ENCODE measurements at places on chromosomes 12 and 14. TPM values are rescaled to one million over a fixed set of nuclear protein-coding genes. Genes with fewer than 3 reads are reported as not detected.

- no peak for DNase-seq
Measured at GRCh38 chr14:64950889-64951288, 8.3 kb upstream of the GPX2 start.

CHGA gene
- 54.3 TPM for total RNA-seq

- no peak for DNase-seq
Measured at GRCh38 chr14:22557846-22558220, 31.2 kb downstream of the DAD1 start.

- DNase-seq, result no peak
Measured at GRCh38 chr12:95804291-95804690, 13.7 kb upstream of the NTN4 start.

GRCh38 chr12:120209851-120210250 is 8.9 kb upstream of the RPLP0 start:
- no peak for DNase-seq

DNA sequence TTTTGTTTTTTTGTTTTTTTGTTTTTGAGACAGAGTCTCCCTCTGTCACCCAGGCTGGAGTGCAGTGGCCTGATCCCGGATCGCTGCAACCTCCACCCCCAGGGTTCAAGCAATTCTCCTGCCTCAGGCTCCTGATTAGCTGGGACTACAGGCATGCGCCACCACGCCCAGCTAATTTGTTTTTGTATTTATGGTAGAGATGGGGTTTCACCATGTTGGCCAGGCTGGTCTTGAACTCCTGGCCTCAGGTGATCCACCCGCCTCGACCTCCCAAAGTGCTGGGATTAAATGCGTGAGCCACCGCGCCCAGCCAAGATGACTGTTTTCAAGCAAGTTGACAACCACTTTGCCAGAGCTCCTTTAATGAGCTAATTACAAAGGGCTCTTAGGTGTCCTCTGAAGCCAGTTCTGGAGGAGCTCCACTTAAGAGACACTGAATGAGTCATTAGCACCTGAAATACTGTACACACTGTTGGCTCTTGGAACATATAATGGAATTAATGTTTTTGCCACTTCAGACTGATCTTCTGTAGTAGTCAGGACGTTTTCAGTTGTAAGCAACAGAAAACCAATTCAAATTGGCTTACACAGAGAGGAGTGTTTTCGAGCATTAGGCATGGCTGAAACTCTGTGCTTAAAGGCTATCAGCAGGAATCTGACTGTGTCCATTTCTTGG is 55.4 kb upstream of the MED13L start:
- DNase-seq, result no peak

MAP1LC3B2 gene
- total RNA-seq, result 0.54 TPM

IRAK3 gene
- 7.7 TPM for total RNA-seq

GRIP1 gene
- total RNA-seq, result 2.3 TPM

ACOT2 gene
- 310 TPM for total RNA-seq

DNA sequence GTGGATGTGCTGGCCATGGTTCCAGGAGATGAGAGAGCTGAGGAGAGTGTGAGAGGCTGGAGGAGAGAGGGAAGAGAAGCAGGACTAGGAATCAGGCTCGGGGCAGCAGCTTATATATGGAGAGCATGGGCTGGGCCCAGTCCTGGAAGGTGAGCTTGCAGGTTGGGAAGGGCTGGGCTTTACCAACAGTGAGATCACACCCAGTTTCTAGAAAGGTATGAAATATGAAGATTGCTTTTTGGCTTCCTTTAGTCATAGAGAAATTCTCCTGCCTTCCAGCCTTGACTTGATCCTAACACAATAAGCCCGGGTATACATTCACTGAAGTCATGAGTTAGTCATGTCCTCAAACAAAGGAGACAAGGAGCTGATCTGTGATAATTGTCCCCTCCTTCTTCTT is at the start of gene KRT6A:
Gene KRT6A, minus strand, starts transcription at position 86 of the 400 bp plus-strand sequence. Its CDS starts 69 bp downstream, at position 17.
- no peak for DNase-seq

GRCh38 chr14:61188978-61189808 is 91.9 kb downstream of the TMEM30B start:
- peak; percentile 69 for DNase-seq

DNA sequence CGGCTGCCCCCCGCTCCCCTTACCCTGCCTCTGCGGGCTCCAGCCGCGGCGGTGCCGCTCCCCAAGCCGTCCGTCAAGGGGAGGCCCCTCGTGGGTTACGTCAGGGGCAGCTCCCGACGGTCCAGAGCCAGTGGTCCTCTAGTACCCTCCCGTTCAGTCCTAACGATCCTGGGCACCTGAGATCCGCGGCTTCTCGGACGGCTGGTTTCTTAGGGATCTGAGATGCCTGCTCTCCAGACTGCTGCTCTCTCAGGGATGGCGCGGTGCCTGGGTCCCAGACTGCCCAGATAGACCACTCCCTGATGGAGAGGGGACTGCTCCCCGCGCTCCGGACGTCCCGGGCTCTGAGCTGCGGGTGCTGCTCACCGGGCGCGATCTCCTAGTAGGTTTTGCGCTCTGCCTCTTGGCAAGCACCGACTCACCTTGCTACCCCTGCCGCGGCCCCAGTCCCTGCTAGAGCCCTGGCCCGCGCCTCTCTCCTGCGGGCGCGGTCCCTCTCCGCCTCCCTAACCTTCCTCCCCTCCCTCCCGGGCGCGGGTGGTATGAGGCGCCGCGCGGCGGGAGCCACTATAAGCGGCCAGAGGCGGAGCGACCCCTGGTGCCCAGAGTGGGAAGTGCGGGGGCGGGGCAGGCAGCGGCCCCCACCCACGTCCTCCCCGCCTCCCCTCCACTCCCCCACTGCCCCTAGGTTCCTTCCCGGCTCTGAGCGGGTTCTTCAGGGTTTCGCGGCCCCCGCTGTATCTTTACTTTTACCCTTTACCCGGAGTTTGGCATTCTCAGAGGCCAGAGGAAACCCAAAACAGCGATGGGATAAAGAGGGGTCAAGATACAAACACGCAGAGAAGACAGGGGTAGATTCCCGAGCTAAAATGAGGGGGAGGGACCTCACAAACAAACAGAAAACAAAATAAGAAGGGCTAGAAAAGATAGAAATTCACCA is at the start of gene C1QL4:
Gene C1QL4, minus strand, starts transcription at position 544 of the 940 bp plus-strand sequence. CDS start 711 bp downstream, outside the sequence.
- peak; percentile 78 for DNase-seq

GRCh38 chr14:76694106-76694505 is 67.2 kb upstream of the VASH1 start:
- DNase-seq, result no peak

ETFBKMT gene
- total RNA-seq, result 6.8 TPM

RAD51B gene
- total RNA-seq, result 7.4 TPM

GRCh38 chr14:45868863-45869262 is 615.9 kb upstream of the MIS18BP1 start:
- no peak for DNase-seq

GRCh38 chr12:77947746-77948145 is 117.1 kb downstream of the NAV3 start:
- no peak for DNase-seq

DNA sequence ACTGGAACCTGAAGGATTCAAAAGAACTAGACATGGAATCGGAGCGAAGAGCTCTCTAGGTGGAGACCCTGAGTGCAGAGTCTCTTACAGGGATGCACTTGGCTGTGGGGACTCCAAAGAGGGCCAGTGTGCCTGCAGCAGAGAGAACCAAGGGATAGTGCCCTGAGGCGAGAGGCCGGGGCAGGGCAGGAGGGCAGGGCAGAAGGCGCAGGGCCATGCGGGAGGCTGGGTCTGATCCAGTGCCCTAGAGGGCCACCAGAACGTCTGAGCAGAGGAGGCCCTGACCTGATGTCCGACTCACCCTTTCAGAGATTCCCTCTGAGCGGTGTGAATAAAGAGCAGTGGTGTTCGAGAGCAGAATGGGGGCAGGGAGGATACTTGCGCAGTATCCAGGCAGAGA is 205.4 kb upstream of the FKBP4 start:
- no peak for DNase-seq

RPGRIP1 gene
- total RNA-seq, result 1.1 TPM

- DNase-seq, result peak; percentile 47
Measured at GRCh38 chr14:77151245-77151644, 9.7 kb upstream of the ZDHHC22 start.

- no peak for DNase-seq
Measured at GRCh38 chr12:105221583-105222283, 14.2 kb downstream of the APPL2 start.

DNA sequence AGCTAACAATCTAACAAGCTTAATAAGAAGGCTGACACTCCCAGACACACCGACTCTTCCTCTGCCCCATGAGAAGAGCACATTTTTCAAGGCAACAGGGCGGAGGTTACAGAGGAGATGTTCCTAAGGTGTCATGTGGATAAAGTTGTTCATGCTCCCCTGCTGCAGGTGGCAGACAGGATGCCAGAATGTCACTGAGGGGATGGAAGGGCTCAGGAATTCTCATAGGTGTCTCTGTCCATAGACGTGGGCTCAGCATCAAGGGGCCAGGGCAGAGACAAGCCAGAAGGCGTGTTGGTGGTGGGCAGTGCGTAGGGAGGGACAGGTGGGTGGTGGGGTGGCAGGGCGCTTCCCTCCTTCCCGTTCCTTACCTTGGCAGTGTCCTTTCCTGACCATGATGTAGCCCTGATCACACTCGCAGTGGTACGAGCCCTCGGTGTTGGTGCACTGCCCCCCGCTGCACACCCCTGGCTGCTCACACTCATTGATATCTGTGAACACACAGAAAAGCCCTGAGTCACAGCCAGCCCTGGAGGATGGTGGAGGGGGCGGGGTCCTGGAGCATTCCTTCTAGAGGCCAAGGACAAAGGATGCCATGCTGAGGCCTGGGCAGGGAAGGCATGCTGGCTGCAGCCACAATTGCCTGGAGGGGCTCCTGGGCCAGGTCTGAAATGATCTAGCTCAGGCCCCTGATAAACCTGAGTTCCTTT is 23.0 kb downstream of the ISCA2 start:
- DNase-seq, result peak; percentile 60

DTX3 gene
- total RNA-seq, result 25.5 TPM

GPR84 gene
- 1.4 TPM for total RNA-seq

POLE2 gene
- total RNA-seq, result 1.6 TPM

DNA sequence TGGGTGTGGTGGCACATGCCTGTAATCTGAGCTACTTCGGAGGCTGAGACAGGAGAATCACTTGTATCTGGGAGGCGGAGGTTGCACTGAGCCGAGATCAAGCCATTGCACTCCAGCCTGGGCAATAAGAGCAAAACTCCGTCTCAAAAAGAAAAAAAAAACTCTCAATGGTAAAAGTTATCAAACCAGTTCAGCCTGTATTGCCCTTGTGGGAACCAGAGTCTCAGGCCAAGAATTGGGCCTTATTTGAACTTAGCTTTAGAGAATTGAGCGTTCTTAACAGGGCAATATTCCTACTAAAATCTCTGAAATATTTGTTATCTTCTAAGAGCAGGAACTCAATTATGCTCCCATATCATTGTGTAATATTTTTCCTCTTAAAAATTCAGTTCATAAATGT is 7.7 kb upstream of the MDM2 start:
- no peak for DNase-seq

- DNase-seq, result no peak
Measured at GRCh38 chr12:57229046-57229633, 371 bp upstream of the SHMT2 start.

DNA sequence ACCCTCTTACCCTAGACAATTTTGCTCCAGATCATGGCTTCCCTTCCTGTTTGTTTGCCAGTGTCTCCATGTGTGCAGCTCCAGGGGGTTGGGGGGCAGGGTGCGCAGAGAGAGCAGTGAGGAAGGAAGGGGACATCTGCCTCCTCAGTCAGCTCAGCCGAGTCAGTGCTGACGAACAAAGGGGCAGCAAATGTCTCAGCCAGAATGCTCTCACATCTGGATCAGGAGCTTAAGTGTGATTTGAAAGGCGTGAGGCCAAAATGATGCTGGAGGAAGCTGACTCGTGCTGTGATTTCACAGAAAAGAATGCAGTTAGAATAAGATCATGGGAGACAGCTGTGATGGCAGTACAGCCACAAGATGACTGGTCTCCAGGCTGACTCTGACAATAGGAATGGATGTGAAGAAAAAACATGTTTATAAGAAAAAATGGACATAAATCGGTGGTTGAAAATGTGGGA is 27.1 kb upstream of the CDK17 start:
- DNase-seq, result peak; percentile 64

- DNase-seq, result no peak
Measured at GRCh38 chr12:65511134-65511834, 232.8 kb downstream of the MSRB3 start.

GRCh38 chr14:96811985-96812667 is 14.9 kb downstream of the VRK1 start:
- no peak for DNase-seq

LIN52 gene
- total RNA-seq, result 8.0 TPM

ST8SIA1 gene
- 11.7 TPM for total RNA-seq

DNA sequence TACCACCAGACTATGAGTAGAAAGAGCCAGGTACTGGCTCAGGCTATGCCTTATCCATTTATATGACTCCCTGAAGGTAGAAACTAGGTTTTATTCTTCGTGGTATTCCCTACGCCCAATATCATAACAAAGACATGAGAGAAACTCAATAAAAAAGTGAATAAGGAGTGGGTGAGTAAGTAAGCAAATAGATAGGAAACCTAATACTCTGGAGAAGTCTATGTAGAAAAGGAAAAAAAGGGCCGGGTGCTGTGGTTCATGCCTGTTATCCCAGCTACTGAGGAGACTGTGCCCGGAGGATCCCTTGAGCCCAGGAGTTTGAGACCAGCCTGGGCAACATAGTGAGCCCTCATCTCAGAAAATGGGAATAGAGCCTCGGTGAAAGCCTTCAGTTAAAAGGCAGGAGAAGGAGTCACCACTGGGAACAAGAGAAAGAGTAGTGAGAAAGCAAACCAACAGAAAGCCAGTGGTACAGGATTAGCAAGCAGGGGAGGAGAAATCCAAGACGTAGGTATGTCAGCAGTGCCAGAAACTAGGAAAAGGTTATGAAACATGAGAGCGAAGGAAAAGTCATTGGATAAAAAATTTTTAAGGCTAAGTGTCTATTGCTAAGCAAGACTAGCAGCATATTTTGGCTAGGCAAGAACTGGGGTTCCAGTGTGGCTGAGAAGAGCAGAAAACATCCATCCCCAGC is 6.0 kb upstream of the OR6J1 start:
- DNase-seq, result no peak

PIWIL1 gene
- 0.20 TPM for total RNA-seq

- DNase-seq, result no peak
Measured at GRCh38 chr12:10511756-10512355, 6.2 kb downstream of the EIF2S3B start.

GNPTAB gene
- total RNA-seq, result 19.4 TPM

GRCh38 chr14:54649056-54649455 is 82.1 kb downstream of the SAMD4A start:
- DNase-seq, result no peak

GRCh38 chr14:45089813-45090212 is 5.9 kb downstream of the PRPF39 start:
- DNase-seq, result no peak

DNA sequence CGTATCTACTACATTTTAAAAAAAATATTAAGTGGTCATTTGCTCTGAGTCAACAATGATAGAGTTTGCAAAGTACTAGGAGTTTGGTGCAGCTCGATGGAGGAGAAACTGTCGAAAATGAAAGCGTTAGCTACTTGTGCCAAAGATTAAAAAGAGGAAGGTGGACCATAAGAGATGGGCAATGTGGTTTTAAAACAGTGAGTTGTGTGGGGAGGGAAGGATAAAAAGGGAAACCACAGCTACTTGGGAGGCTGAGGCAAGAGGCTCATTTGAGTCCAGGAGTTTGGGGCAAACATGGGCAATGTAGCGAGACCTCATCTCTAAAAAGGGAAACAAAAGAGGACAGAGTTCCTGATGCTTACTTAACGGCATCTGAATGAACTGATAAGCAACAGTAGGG is 18.2 kb upstream of the STRAP start:
- no peak for DNase-seq

GRCh38 chr14:35653045-35653444 is 119.1 kb downstream of the INSM2 start:
- DNase-seq, result no peak

GRCh38 chr14:101442451-101442850 is 118.8 kb upstream of the DIO3 start:
- DNase-seq, result no peak

- DNase-seq, result no peak
Measured at GRCh38 chr12:43131301-43131700, 420.7 kb downstream of the ADAMTS20 start.

RASSF9 gene
- total RNA-seq, result 0.50 TPM
